ENCODE measurements at places on chromosomes 13 and 19.

GRCh38 chr13:109336730-109337129, 449.7 kb downstream of the IRS2 start:
- no peak for DNase-seq

DNA sequence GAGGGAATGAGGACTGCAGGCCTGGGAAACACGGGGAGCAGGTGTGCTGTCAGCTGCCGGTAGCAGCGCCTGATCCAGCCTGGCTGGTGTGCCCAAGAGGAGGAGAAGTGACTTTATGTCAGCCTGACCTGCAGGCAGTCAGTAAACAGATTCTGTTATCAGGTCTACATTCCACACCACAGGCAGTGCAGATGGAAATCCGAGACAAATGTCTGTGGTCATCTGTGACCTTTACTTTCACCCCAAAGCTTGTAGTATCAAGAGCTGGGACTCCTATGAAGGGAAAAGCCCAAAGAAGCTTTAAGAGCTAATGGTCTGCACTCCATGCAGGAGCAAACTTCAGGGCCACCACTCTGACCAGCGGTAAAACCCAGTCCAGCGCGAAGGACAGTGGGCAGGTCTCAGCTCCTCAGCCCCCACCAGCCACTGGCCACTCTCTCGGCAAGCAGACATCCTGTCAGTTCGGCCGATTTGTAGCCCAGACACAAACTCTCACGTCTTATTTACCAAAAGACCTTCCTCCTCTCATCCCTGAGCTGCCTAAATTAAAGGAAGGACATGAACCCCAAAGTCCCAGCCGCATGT, 7.7 kb downstream of the EPS15L1 start:
- no peak for DNase-seq

DNA sequence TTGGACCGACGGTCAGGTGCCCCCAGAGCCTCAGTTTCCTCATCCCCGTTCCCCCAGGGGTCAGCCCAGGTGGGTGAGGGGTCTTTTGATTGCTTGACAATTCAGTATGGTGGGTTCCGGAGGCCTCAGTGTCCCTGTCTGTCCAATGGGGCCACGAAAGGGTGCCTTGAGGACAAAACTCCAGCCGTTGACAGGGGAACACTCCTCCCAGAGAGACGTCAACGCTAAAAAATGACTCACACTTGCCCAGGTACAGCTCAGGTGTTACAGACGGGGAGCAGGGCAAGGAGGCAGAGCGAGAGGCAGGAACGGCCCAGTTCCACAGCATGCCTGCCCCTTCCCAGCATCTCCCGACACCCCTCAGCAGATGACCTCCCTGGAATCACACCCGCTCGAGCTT, 1.8 kb downstream of the TNFAIP8L1 start:
- DNase-seq = no peak

DNA sequence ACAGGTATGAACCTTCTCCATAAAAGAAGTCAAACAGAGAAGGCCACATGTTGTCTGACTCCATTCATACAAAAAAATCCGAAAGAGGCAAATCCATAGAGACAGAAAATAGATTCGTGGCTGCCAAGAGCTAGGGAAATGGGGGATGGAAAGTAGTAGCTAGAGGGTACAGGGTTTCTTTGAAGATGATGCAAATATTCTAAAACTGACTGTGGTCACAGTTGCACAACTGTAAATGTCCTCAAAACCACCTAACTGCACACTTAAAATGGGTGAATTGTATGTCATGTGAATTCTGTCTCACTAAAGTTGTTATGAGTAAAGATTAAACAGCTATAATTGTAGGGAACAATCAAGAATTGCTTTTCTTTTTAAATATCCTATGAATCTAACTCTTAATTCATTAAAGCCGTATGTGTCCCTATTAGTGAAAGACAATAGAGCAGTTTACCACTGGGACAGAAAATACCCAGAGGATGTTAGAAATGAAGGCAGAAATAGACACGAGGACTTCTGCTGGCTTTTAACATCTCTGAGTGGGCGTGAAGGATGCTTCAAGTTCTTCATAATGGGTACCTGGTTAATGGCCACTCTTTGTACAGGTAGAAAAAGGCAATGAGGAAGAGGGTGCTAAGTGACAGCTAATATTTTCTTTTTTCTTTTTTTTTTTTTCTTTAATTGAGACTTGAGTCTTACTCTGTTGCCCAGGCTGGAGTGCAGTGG, 21.2 kb downstream of the INSR start:
- no peak for DNase-seq

GRCh38 chr19:47100290-47100689, 13.3 kb downstream of the ZC3H4 start:
- no peak for DNase-seq
